Stimulated activated CD8-positive, alpha-beta memory T cell treated with anti-CD3 and anti-CD28 coated beads, Interleukin-4, amount 100 ng/mL, for 1 hour (primary cell): ENCODE measurements at places on chromosomes 6 and 20.

- no peak for DNase-seq
Observed at GRCh38 chr6:90472716-90473115, 114.2 kb downstream of the MAP3K7 start.

DNA sequence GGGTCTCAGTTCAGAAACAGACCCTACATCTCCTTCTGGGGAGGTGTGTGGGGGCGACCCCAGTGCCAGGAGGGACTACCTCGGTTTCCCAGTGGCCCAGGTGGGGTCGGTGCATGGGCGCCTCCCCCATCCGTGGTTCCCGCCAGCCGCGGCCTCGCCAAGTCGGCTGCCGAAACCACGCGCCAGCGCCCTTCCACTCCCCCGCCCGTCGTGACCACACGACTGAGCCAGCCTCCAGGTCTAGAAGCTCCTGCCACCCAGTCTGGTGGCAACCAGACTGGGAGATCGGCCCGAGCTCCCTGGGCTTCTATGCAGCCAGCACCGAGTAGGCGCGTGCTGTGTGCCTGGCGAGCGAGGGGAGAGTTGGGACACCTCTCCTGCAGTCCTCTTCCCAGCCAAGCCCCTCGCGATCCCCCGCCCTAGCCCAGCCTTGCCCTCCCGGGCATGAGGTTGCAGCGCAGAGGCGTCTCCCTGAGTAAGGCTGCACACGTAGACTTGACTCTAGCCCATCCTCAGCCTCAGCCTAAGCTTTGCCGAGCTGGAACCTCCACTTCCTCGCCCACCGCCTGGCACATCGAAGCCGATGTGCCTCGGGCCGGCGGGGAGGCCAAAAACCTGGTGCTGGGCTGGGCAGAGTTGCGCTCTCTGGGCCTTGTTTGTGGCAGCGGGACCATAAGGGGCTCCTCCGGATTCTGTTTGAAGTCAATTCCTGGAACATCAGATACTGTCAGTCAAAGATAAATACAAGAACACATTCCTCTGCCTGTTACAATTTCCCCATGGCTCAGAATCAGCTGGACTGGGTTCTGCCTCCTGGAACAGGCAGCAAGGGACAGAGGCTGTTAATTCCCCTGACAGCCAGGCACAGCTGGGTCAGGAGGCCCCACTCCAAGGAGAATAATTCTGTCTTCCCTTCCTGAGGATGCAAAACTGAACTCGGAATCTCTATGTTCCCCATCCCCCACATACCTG, 1.5 kb upstream of the CPNE5 start:
- no peak for DNase-seq

DNA sequence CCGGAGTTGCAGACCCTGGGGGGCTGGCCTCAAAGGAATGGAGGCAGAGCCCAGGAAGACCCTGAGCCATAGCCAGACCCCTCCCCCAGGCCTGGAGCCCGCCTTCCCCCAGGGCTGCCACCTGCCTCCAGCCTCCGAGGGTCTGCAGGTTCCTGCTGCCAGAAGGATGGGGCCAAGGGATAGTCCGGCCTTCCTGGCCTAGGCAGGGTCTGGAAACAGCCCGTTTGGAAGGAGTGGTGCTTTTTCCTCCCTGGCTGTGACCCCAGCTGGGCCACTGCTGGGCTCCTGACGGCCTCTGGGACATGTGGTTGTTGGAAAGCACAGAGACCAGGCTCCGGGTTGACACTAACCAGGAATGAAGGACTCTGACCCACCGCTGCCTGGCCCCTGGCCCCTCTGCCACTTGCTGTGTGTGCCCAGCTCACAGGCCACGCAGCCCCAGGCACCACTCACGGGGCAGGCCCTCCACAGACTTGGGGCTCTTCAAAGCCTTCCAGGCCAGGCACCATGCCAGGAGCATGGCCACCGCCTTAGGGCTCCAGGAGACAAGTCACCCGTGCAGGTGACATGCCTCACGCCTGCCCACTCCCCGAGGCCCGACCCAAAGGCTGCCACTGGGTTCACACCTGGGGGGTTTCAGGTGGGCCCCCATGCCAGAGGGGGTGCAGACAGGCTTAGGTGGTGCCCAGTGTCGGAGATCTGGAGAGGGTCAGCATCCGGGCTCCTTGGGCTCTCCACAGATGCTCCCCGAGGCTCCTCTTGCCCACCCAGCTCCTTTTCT, 3.9 kb upstream of the LAMA5 start:
- no peak for DNase-seq

DNA sequence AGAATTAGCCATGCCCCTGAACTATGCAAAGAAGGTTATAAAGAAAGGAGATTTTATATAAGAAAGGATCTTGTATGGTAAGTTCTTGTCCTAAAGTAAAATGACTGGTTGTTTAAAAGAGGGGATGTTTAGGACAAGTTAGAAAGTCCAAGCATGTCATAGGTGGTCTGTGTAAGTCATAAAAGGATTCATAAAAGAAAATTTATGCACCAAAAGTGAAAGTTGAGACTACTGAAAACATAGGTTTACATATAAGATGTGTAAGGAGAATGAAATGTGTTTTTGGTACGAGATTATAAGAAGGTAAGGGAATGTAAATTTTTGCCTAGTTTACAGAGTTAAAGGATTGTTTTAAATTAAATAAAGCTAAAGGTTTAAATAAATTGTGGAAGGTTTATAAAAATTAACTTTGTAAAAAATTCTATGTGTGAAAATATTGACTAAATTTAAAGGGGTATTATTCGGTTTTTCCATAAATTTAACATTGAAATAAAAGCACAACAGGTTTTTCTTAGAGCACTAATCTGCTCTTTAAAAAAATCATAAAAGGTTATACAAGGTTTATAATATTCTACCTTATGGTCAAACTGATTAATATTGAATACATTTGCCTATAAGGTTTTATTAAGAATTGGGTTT, 93.6 kb upstream of the UST start:
- no peak for DNase-seq

GRCh38 chr6:8065519-8065911, 1.3 kb upstream of the BLOC1S5 start:
- DNase-seq: no peak

GRCh38 chr20:9348316-9348715, 166.1 kb upstream of the LAMP5 start:
- no peak for DNase-seq

DNA sequence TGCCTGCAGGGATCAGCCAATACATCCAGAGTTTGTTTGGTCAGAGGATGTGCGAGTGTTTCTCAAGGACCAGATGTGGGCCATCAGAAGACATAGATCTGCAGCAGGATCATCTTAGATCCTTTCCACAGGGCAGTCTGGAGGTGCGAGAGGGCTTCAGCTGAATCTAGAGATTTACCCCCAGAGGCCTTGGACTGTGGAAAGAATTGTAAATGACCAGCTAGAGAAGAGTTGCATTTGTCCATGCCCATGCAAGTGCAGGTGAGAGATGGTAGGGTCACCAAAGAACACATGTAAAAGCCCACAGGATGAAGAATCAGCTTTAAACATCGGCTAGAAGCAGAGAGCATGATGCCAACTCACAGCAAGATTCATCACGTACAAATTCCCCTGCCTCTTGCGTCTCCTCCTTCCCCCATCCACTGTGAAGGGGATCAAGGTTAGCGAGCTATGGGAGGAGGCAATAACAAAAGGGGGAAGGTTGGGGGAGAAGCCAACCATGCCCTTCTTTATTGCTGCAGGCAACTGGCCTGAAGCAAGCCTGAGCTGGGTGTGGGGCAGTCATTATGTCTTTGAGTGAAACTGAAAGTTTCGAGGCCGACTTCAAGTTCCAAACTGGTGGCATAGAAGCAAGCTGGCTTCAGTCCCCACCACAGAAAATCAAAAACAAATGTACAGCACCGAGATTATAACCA, 83.5 kb downstream of the SCML4 start:
- no peak for DNase-seq

GRCh38 chr6:129598244-129599187, 111.5 kb downstream of the ARHGAP18 start:
- DNase-seq: no peak

DNA sequence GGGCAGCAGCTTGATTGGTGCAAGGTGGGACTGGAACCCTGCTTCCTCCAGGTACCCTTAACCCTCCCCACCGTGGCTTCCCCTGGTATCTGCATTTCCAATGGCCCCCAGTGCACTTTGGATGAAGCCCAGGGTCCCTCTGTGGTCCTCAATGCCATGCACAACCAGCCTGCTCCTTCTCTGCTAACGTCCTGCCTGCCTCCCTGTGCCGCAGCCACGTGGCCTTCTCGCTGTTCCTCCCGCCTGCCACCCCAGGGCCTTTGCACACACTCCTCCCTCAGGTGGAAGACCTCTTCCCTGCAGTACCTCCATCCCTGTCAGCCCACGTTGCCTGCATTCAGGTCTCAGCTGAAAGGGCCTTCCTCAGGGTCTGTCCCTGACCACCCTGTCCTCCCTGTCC, 101.6 kb downstream of the BMP7 start:
- DNase-seq: no peak

- DNase-seq: no peak
Observed at GRCh38 chr6:3117912-3118352, 579 bp upstream of the BPHL start.
